Large intestine (tissue), 12 donors: ENCODE measurements at places on chromosomes 7 and 10. TPM values are rescaled to one million over a fixed set of nuclear protein-coding genes. Genes with fewer than 3 reads are reported as not detected.

GRCh38 chr10:77496941-77497420 lies 140.6 kb downstream of the KCNMA1 start:
- DNase-seq: no peak

- no peak for DNase-seq
Observed at GRCh38 chr7:143479055-143479766, 1.5 kb downstream of the TAS2R41 start.

DNA sequence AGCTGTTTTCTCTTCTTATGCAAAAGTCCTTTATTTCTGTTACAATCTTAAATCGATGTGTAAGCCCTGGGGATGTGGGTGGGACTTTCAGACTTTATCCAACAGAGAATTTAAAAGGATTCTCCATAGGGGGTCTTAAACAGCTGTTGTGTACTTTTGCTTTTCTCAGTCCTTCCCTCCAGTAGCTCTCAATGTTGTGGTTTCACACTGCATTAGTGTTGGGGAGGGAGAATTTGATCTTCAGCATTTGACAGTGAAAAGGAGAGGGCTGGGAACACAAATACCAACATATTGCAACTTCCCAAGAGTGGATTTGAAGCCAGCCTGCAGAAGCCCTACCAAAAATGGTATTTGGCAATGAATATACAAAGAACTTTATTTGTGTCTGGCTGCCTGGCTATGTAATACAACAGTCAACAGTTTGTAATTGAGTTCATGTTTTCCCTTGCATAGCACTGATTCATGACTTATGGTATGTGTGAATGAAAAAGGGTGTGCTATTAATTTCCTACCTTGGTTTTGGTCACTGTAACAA lies 80.1 kb upstream of the CAPZA2 start:
- DNase-seq: no peak

DNA sequence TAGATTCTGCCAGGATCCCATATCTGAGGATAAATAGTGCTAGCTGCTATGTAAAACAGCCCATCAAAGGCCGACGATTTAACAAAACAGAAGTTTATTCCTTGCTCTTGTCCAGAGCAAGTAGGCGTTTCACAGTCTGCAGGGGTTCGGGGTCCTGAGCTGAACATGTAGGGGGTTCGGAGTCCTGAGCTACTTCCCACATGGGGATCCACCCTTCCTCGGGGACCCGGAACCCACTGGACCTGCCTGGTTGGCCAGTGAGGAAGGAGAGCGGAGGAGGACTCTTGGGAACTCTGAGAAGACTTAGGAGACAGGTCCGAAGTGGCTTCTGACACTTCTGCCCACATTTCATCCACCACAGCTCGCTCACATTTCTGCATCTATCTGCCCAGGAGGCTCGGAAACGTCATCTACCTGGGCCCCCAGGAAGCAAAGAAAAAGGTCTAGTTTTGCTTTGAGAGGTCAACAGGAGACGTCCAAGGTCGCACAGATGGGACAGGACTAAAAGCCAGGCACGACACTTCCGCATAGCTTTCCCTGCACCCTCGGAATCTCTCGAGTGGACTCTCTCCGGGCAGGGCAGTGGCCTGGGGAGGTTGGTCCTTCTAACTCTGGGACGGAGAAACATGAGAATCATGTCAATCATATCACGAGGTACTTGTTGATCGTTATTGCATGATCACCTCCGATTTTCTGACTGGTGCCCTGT lies 86.4 kb downstream of the MICALL2 start:
- no peak for DNase-seq

GRCh38 chr10:109411917-109412316 lies 511.4 kb downstream of the XPNPEP1 start:
- DNase-seq: no peak

DNA sequence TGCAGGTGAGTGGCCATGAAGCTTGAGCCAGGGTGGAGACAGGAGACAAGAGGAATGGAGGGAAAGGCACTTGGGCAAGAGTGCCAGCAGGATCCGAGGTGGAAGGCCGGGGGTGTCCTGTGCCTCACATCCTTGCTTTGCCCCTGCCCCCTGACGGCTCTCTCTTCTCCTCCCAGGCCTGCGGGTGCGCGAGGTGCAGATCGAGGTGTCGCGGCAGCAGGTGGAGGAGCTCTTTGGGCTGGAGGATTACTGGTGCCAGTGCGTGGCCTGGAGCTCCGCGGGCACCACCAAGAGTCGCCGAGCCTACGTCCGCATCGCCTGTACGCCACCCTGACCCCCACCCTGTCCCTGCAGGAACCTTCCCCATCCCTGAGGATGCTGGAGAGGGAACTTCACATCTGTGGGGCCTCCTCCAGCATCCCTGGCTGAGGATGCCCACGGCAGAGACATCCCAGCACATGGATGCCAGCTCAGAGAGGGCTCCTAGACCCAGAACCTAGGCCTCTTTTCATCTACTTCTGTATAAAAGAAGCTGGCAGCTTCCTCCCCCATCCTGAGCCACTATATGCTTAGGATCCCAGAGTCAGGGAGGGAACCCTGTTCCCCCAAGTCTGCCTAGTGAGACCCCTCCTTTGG lies 34.4 kb upstream of the SLC29A3 start:
- no peak for DNase-seq

DNA sequence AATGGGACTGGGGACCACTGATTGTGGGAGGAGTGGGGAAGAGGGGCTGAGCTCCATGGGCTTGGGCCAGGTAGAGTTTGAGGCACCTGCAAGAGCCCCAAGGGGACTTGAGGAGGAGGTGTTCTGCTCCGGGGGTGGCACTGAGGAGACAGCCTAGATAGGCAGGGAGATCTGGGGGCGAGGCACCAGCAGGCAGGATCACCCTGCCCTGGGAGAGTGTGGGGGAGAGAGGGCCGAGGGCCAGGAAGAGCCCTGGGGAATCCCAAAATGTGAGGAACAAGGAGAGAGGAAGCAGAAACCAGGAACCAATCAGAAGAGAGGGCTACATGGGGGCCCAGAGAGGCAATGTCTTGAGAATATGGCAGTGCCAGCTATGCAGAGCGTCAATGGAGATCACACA lies 34.6 kb downstream of the LEP start:
- DNase-seq: no peak

GRCh38 chr10:15567952-15568351 lies 151.8 kb downstream of the ITGA8 start:
- DNase-seq: no peak

DNA sequence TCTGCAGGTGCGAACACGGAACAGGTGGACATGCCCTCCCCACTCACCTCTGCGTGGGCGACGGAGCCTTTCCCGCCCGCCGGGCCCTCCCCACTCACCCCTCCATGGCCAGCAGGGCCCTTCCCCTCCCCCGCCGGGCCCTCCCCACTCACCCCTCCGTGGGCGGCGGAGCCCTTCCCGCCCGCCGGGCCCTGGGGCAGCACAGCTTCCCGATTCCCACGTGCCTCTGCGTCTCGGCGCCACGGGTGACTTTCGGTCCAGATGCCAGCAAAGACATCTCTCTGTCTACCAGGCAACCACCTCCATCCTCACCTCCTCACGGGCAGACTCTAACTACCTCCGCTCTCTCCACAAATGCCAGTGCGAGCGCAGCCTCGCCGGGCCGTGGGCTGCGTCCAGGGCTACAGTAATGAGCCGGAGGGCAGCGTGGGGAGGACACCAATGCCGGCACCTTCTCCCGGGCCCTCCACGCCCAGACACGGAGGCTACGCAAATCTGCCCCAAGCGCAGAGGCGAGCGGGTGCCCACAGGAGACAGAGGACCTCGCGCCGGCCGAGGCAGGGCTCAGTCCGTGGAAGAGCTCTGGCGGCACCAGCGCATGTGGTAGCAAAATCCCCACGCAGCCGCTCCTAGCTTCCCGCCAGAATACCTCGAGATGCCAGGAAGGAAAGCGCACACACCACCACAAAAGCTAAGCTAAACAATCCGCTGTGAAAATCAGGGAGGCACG lies 21.8 kb downstream of the GPER1 start:
- no peak for DNase-seq

SMKR1 gene
- 1.1 TPM for polyA plus RNA-seq
